ENCODE measurements at places on chromosomes 2 and 18. TPM values are rescaled to one million over a fixed set of nuclear protein-coding genes. Genes with fewer than 3 reads are reported as not detected.

- H3K27ac ChIP-seq: no peak overlapping the region
- H3K4me1 ChIP-seq: peaks cover 2% of the 10 kb centered on the region
- peaks cover 2% of the 10 kb centered on the region for H3K27me3 ChIP-seq
- H3K4me3 ChIP-seq: no peak overlapping the region
- no peaks in the 10 kb centered on the region for H3K36me3 ChIP-seq
- DNase-seq: no peak
These were observed 164.9 kb upstream of the SALL3 start for GRCh38 chr18:78814766-78815165.

ACMSD gene
- total RNA-seq: 44.0 TPM

DNA sequence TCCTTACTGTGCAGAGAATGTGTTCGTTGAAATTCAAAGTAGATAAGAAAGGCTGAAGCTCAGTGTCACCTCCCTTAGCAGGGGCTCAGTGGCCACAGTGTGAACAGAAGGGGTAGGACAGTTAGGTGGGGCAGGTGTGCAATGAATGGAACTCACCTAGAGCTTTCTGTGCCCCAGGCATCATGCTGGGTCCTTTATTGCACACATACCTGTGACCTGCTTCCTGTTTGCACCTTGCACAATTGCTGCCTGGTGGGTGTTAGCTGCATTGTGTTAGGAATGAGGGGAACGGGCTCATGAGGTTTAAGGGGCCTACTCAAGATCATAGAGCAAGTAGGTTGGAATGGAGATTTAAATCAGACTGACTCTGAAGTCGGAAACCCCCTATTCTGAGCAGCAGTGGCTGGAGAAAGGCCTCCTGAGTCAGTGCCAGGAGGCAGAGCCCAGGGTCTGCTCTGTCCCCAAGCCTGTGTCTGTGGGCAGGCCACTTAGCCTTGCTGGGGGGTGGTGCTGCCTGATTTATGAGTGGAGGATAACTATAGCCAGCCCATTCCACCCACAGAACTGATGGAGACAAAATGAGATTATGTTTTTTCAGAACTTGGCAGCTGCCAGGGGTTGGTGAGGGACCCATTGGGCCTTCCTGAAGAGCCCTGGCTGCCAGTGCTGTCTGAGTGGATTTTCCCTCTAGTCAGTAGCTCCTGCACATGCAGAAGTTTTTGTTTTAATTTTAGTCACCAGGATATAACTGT, 76.2 kb downstream of the NPAS2 start:
- no peak for DNase-seq
- H3K4me3 ChIP-seq: no peak overlapping the region
- peak overlapping the region; percentile 29 for H3K27ac ChIP-seq
- no peaks in the 10 kb centered on the region for H3K36me3 ChIP-seq
- H3K27me3 ChIP-seq: no peaks in the 10 kb centered on the region

DNA sequence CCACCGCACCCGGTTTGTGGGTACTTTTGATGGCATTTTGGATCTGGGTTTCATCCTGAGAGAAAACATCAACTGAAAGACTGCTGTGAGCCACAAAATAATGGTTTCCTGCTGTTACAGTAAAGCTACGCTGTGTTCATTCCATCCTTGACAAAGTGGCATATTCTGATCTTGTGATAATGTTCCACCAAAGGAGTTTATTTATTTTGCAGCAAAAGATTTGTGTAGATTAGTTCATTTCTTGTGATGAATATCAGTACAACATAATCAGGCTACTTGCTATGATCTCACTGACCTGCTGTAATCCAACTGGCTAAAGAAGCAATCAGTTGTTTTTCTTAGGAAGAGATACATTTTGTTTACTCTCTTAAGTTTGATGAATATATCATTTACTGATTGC, 45.0 kb downstream of the EEF1B2 start:
- DNase-seq: no peak
- H3K4me1 ChIP-seq: no peaks in the 10 kb centered on the region
- H3K27me3 ChIP-seq: no peaks in the 10 kb centered on the region
- no peak overlapping the region for H3K27ac ChIP-seq
- H3K36me3 ChIP-seq: no peaks in the 10 kb centered on the region
- H3K4me3 ChIP-seq: no peak overlapping the region

RNF152 gene
- 45.0 TPM for total RNA-seq

All from kidney (tissue), 22 donors.